ENCODE measurements at places on chromosomes 12 and 14. TPM values are rescaled to one million over a fixed set of nuclear protein-coding genes. Genes with fewer than 3 reads are reported as not detected.

DNA sequence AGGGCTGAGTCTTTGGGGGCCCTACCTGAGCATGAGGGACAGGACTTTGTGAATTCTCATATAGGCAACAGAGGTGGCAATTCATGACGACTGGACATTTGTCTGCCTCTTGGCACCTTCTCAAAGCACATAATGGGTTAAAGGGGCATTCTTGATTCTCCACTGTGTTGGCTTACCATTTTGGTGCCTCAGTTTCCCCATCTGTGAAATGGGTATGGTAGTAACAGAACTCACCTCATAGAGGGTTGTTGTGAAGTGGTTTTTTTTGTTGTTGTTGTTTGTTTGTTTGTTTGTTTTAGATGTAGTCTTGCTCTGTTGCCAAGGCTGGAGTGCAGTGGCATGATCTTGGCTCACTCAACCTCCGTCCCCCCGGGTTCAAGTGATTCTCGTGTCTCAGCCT lies 106.0 kb downstream of the CHST11 start:
- DNase-seq, result no peak

The RASSF8 gene
- total RNA-seq, result 44.4 TPM

DNA sequence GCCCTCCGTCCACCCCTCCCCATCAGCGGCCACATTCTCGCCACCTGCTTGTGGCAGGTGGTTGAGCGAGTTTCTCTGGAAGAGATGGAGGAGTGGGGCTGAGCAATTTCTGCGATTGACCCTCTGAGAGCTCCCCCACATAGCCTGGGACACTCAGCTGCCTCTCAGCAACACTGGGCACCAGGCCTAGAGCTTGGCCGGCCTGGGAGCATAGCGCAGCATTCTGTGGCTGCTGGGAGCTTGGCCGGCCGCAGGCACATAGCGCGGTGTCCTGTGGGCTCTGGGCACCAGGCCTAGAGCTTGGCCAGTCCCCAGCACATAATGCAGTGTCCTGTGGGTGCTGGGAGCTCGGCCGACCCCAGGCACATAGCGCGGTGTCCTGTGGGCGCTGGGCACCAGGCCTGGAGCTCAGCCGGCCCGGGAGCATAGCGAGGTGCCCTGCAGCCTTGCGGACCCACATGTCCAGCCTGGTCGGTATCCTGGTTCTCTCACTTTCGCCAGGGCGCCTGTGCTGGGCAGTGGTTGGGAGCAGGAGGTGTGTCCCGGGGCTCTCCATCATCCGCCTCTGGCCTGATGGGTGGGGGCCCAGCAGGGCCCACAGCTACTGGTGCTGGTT lies 43.8 kb downstream of the LRCOL1 start:
- DNase-seq, result no peak

- DNase-seq, result no peak
These were observed 28.7 kb downstream of the ARID4A start for GRCh38 chr14:58327019-58327418.

All from right atrium auricular region (tissue), 2 donors.